T-helper 2 cell (primary cell): ENCODE measurements at places on chromosomes 11 and 22.

GRCh38 chr11:79071190-79071589 lies 369.6 kb downstream of the TENM4 start:
- no peak for DNase-seq

- DNase-seq: no peak
Observed at GRCh38 chr22:33850724-33851123, 69.6 kb downstream of the LARGE1 start.

- DNase-seq: no peak
Observed at GRCh38 chr11:128151780-128152179, 435.6 kb downstream of the ETS1 start.

- no peak for DNase-seq
Observed at GRCh38 chr22:38081941-38082828, 1.8 kb downstream of the SLC16A8 start.

DNA sequence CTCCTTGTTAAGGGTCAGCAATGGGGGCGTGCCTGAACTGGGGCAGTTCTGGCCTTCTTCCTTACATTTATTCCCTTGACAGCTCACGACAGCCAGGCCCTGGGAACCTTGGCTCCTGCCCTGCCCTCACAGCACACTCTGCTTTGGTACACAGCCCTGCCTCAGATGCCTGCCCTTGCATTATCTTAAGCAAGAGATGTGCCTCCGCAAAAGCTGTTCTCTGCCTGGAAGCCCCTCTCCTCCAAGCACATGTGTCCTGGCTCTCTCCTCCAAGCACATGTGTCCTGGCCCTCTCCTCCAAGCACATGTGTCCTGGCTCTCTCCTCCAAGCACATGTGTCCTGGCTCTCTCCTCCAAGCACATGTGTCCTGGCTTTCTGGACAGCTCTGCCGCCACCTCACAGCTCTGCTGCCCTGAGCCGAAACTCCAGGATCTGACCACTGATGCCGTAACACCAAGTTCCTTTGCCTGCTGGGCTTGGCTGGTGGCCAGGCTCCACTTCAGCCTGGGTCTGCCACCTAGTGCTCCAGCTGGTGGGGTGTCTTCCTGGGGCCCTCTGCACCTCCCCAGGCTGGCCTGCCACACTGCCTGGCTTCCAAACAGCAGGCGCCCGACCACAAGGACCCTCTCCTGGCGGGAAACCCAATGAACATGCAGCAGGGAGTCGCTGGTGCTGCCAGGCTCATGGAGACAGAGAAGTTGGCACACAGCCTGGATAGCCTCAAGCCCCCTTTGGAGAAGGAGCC lies 53.0 kb downstream of the SCUBE1 start:
- DNase-seq: no peak

DNA sequence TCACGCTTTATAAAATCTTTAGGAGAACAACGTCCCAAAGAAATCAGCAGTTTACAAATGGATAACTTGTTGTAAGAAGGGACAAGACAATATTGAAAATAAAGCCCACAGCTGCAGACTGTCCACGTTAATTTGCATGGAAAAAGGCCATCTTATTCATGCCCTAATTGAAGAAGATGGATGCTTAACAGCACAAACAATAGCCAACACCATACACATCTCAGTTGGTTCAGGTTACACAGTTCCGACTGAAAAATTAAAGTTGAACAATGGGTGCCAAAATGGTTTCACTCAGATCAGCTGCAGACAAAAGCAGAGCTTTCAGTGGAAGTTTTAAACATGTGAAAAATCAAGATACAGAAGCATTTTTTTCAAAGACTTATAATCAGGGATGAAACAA lies 314.2 kb downstream of the RAB38 start:
- no peak for DNase-seq

GRCh38 chr22:38724926-38725571 lies 19.3 kb downstream of the GTPBP1 start:
- no peak for DNase-seq

- DNase-seq: no peak
Observed at GRCh38 chr11:64568041-64568571, 22.9 kb upstream of the SLC22A12 start.

DNA sequence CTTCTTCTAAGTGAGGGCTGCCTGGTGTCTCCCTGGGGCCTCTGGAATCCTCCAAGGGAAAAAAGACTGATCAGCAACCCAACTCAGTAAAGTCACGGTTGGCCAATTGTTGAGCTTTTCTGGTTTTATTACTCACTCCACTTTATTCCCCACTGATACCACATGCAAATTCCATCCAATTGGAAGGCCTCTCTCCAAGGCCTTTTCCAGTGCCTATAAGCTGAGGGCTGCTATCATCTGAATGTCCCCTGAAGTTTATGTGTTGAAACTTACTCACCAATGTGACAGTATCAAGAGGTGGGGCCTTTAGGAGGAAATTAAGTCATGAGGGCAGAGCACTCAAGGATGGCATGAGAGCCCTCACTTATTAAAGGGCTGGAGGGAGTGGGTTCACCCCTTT lies 463.3 kb downstream of the BUD13 start:
- no peak for DNase-seq

DNA sequence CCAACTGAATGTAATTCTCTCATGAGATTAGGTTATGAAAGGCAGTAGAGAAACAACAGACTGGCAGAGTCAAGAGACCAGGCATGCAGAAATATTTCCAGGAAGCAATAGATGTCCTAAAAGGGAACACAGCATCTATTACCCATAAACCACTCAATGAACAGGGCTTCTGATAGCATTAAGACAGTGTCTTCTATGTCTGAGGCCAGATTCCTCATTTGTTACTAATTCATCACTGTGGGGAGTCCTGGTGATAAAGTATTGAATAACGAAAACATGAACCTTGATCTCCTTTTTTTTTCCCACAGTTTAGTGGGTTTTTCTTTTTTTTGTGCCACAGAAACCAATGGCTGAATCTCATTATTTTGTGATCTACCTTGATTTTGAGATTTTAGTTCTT lies 339.0 kb downstream of the METTL15 start:
- DNase-seq: no peak

GRCh38 chr11:57632116-57632515 lies 17.6 kb downstream of the YPEL4 start:
- no peak for DNase-seq

GRCh38 chr22:33757041-33757801 lies 163.1 kb downstream of the LARGE1 start:
- no peak for DNase-seq

- no peak for DNase-seq
Observed at GRCh38 chr11:22556381-22556780, 69.2 kb downstream of the FANCF start.

- DNase-seq: no peak
Observed at GRCh38 chr11:1438967-1439330, 47.6 kb downstream of the MOB2 start.

DNA sequence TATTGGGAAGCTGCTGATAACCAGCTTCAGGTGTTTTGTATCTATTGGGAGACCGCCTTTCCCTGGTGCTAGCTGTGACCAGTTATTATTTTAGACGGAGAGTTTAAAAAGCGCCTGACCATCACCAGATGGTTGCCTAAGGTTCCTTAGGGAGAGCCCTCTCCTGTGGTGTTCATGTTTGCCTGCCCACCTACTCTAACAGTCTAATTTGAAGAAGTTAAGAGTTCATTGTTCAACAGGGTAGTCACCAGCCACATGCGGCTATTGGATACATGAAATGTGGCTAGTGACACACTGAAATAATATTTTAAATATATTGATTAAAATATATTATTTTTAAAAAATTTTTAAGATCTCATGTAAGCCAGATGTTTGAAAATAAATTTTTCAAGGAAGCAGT lies 71.3 kb upstream of the SLN start:
- DNase-seq: no peak

DNA sequence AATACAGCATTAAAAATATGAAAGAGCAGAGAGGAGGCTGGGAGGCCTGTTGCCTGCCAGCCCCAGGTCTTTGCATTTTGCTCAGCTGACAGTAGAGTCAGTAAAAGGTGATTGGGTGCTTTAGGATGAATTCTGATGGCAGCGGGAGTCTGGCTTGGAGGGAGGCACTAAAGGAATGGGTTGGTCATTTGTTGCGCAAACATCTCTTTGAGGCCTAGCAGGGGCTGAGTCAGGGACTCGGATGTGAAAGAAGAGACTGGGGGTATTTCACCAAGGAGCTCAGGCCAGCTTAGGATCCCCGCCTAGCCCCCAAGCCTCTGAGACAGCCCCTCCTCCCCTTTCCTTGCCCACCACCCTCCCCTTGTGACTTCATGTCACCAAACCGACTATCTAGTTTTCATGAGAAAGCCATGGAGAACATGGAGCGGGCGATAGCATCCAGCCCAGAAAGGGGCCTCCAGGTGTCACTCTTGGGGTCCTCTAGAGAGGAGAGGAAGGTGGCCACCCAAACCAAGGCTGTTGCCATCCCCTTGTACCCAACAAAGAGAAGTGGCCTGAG lies 9.7 kb downstream of the DGKZ start:
- no peak for DNase-seq

DNA sequence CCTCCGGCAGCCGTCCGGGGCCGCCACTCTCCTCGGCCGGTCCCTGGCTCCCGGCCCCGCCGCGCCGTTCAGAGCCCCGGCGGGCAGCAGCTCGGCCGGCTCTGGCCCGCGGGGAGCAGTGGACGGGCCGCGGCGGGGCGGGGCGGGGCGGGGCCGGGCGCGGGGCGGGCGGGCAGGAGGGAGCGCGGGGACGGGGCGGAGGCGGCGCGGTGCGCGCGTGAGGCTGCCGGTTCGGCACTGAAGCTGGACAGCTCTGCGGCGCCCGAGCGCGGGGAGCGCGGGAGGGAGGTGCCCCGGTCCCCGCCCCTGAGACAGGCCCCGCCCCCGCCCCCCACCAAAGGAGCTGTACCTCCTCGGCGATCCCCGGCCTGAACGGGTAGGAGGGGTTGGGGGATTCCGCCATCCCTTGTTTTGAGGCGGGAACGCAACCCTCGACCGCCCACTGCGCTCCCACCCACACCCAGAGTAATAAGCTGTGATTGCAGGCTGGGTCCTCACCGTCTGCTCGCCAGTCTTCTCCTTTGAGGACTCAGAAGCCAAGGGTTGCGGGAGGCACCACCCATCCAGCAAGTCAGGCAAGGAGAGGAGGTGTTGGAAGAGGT lies at the start of gene DRD2:
TSS of gene DRD2 (minus strand) at position 239 of the 602 bp plus-strand sequence. CDS start 50,747 bp downstream, outside the sequence.
- no peak for DNase-seq

DNA sequence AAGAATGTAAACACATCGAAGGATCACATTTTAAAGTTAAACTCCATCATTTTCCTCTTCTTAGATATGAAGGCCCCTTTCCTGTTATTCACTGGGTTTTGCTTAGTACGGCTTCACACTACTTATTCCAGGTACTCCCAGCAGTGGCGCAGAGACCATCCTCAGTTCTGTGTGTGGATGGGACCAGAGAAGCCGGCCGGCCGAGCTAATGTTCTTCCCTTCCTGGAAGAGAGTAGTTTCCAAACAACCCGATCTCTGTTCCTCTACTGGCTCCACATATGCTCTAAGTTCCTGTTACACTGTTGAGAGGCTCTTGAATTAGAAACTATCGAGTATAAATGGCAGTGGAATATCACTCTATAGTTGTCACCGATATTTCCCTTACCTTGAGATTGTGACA lies 684 bp upstream of the NFRKB start:
- no peak for DNase-seq

DNA sequence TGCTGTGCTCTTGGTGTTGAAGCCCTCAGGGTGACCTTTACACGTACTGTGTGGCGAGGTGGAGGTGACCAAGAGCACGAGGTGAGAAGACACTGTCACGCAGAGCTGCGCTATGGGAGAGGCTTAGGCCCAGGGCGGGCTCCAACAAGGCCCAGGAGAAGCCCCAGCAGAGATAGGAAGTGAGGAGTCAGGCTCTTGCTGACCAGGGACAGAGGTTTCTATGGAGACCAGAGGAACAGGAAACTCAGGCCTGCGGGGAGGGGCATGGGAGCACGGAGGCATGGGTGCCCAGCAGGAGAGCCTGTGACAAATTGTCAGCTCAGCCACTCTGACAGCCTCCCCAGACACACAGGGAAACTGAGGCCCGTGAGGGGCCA lies 15.8 kb downstream of the DGKZ start:
- no peak for DNase-seq

DNA sequence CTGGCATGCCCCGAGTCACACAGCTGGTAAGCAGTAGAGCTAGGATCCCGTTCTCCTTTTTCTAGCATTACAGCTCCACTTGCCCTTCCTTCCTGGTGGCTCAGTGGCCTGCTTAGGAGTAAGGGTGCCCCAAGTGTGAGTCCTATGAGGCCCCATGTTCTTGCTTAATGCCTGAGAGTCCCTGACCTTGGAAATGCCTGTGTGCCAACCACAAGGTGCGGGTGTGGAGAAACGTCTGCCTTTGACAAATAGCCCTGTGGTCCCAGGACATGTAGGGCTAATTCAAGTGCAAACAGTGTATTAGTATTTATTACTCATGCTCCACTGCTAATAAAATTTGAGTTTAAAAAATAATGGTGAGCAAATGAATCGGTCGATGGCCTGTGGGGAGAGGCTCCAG lies 18.4 kb downstream of the GRIK4 start:
- DNase-seq: no peak

DNA sequence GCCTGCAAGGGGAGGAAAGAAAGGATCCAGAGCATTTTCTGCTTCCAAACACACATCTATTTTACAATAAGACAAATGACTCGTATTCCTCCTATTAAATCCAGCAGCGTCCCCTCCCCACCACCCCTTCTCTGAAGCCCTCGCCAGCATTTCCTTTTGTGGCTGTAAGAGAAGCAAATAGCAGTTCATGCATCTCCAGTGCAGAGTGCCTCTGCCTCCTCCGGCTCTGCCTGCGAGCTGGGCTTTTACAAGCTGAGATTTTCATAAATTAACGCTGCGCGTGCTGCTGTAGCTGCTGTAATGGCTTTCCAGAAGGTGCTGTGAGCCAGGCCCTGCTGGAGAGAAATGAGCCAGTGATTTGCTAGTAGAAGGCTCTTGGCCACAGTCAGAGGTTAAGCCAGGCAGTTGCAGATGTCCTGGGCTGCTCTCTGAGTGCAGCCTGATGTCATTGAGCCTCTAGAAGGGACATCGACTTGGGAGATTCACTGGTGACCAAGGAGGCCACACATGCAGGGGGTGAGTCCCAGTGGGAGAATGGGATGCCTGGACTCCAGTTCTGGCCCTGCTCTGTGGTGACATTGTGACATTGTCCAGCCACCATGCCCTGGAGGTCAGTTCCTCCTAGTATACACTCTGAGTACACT lies 134.5 kb upstream of the NAV2 start:
- DNase-seq: no peak

GRCh38 chr11:61747192-61747966 lies 5.1 kb upstream of the MYRF start:
- no peak for DNase-seq

DNA sequence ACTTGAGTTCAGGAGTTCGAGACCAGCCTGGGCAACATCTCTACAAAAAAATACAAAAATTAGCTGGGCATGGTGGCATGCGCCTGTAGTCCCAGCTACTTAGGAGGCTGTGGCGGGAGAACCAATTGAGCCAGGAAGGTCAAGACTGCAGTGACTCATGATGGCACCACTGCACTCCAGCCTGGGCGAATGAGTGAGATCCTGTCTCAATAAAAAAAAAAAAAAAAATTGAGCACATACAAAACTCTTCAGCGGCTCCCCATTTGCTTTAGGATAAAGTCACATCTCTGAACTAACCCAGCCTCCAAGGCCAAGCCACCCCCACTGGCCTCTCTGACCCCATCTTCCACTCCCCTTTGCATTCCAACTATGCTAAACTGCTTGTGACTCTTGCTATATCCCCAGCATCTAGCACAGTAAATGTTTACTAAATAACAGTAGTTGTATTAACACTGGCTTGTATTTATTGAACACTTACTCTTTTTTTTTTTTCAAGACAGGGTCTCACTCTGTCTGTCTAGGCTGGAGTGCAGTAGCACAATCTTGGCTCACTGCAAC lies 28.9 kb downstream of the CREB3L1 start:
- no peak for DNase-seq
